SHP77 (cell line): ENCODE measurements at places on chromosomes 7 and 10.

GRCh38 chr10:112801748-112802147 is 148.3 kb upstream of the TCF7L2 start:
- DNase-seq = no peak

- no peak for DNase-seq
Measured at GRCh38 chr10:113015201-113015600, 65.2 kb downstream of the TCF7L2 start.

GRCh38 chr7:27723085-27723484 is 16.9 kb upstream of the TAX1BP1 start:
- peak; percentile 39 for DNase-seq

DNA sequence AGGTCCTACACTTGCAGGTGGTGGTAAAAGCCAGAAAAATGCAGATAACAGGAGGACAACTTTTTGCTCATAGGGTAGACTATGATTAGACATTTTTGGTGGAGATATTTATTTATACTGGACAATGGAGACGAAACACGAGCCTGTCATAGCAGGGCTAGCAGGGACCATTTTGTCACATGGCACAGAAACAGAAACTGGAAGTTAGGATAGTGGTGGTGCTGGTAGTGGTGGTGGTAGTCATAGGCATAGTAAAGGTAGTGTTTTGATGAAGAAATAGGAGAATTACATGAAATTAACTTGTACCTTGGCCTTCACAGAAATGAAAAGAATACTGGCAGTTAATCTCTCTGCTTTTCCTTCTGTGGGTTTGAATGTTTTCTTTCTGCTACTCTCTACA is 8.8 kb upstream of the MGAM start:
- DNase-seq = no peak

DNA sequence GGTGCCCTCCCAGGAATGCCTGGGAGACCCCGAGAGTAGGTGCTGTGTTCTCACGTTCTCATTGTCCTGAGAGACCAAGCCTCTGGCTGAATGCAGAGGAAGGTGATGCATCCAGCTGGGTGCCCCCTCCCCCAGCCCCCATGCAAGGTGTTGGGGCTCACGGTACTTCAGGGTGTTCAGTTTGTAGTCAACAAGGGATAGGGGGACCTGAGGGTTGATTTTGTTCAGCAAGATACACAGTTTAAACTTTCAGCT is 60.4 kb upstream of the DUSP5 start:
- DNase-seq = no peak

- no peak for DNase-seq
Measured at GRCh38 chr7:79091011-79091410, 362.5 kb downstream of the MAGI2 start.

DNA sequence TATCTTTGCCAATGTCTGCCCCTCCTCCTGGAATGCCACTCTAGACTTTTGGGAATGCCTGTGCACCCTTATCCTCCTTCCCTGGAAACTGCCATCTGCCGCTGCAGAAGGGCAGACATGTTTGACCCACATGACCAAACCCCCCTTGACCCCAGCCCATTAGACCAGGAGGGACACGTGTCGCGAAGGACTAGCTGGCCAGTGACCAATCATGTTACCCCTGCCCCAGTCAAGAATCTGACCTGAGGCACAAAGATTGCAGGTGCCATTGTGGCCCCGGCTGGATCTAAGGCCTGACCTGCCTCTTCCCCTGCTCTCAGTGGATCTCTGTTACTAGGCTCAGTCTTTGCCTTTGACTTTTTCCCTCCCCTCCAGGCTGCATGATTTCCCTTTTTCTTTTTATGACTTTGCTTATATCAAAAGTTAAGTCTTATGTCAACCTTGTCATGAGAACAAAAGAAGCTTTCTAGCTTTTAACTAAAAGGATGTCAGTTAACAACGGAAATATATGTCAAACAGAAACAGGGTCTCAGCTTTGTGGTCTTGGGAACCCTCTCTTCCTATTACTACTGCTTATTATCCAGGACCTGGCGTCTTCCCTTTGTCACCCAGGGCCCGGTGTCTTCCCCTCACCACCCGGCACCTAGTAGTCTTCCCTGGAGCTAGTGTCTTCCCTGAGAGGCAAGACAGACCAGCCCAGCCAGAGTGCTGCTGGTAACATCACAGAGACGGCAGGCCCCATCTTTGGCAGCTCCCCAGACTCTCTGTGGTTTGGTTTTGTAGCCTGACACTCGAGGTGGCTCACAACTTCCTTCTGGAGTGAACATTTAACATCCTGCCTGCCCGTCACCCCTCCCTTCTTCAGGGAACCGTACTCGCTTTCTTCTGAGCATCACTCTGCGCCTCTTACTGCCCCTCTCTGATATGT is 24.4 kb upstream of the PPIF start:
- DNase-seq = no peak

GRCh38 chr10:127989481-127990012 is 82.6 kb downstream of the PTPRE start:
- DNase-seq = no peak

DNA sequence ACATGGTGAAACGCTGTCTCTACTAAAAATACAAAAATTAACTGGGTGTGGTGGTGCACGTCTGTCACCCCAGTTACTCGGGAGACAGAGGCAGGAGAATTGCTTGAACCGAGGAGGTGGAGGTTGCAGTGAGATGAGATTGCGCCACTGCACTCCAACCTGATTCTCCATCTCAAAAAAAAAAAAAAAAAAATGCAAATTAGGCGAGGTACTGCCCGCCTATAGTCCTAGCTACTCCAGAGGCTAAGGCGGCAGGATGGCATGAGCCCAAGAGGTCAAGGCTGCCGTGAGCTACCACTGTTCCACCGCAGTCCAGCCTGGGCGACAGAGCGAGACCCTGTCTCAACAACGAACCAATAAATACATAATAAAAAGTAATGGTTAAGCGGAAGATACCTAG is 1.1 kb upstream of the EIF4H start:
- DNase-seq = no peak

GRCh38 chr10:126153711-126154628 is 234.3 kb downstream of the ADAM12 start:
- no peak for DNase-seq

DNA sequence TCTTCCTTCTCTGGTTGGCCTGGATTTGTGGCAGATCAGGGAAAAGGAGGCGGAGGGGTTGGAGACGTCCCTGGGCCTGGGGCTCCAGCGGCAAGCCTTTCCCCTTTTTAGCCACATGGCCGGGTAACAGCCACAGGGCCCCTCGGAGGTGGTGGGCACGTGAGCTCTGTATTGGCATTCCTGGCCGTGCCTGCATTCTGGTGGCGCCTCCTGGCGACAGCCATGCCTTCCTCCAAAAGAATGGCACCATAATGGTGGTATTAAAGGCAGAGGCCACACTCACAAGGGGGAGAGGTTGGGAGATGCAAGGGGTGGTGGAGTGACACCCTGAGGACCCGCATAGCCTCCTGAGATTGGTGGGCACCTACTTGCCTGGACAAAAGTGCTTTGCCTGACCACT is 3.0 kb upstream of the AQP1 start:
- no peak for DNase-seq

- no peak for DNase-seq
Measured at GRCh38 chr10:35459449-35459847, 123.1 kb downstream of the CCNY start.

GRCh38 chr7:69597278-69598076 is 798 bp upstream of the AUTS2 start:
- DNase-seq = peak; percentile 36

- no peak for DNase-seq
Measured at GRCh38 chr10:4678023-4678950, 147.7 kb upstream of the AKR1E2 start.

- DNase-seq = no peak
Measured at GRCh38 chr7:147803606-147804005, 787.0 kb upstream of the C7orf33 start.

DNA sequence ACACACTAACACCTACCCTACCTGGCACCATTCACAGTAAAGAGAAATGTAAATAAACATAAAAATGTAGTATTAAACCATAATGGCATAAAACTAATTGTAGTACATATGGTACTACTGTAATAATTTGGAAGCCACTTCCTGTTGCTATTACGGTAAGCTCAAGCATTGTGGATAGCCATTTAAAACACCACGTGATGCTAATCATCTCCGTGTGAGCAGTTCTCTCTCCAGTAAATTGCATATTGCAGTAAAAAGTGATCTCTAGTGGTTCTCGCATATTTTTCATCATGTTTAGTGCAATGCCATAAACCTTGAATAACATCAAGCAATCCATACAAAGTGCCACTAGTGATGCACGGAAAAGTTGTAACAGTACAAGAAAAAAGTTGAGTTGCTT is 75.4 kb downstream of the CFTR start:
- DNase-seq = no peak

- DNase-seq = no peak
Measured at GRCh38 chr7:86645676-86646276, 2.1 kb downstream of the GRM3 start.
